Activated T-helper 2 cell treated with anti-CD3 and anti-CD28 coated beads, Interferon-gamma antibody, Interleukin-2, Interleukin-4, amounts not matched to agents 10 μg/mL and 5 μg/mL and 100 μg/mL, durations not matched to agents 14 hours and 24 hours and 36 hours (primary cell): ENCODE measurements at places on chromosomes 11 and 22. TPM values are rescaled to one million over a fixed set of nuclear protein-coding genes. Genes with fewer than 3 reads are reported as not detected.

CCDC86 gene
- 56.7 and 57.2 TPM in 2 replicates for total RNA-seq

DTX4 gene
- 0.09 and 0.68 TPM in 2 replicates for total RNA-seq

PRSS23 gene
- 4.5 and 5.4 TPM in 2 replicates for total RNA-seq

CARD10 gene
- 0.09 TPM in 1 of 2 replicates, not detected in the other for total RNA-seq
